ENCODE measurements at places on chromosomes 12 and 14. TPM values are rescaled to one million over a fixed set of nuclear protein-coding genes. Genes with fewer than 3 reads are reported as not detected.

DNA sequence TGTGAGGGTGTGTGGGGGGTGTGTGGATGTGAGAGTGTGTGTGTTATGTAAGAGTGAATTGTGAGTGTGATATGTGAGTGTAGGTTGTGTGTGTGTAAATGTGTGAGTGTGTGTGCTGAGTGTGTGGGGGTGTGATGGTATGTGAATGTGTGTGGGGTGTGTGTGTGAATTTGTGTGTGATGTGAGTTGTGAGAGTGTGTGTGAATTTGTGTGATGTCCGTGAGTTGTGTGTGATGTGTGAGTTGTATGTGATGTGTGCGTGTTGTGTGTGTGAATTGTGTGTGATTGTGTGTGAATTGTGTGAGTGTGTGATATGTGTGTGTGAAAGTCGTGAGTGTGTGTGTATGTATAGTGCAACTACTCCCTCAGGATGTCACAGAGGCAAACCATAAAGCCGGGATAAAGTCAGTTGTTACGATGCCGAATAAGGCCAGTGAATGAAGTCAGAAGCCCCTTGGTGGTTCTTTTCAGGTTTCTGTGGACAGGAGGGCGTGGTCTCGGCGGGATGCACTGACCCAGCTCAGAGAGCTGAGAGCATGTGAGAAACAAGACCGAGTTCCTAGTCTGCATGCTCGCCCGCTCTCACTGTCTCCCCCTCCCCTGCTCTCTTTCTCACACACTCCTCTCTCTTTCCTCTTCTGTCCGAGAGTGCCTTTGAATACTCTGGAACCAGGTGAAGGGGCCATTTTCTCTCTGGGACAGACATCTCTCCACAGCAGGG lies 71.8 kb upstream of the MAX start:
- no peak for DNase-seq

GRCh38 chr12:69919495-69919894 lies 94.5 kb downstream of the MYRFL start:
- DNase-seq, result no peak

GRCh38 chr12:127282786-127283565 lies 984.0 kb upstream of the TMEM132C start:
- DNase-seq, result no peak

GRCh38 chr12:46296822-46297221 lies 28.0 kb upstream of the SLC38A1 start:
- DNase-seq, result no peak

GRCh38 chr12:14946861-14947260 lies 8.5 kb upstream of the ERP27 start:
- no peak for DNase-seq

DNA sequence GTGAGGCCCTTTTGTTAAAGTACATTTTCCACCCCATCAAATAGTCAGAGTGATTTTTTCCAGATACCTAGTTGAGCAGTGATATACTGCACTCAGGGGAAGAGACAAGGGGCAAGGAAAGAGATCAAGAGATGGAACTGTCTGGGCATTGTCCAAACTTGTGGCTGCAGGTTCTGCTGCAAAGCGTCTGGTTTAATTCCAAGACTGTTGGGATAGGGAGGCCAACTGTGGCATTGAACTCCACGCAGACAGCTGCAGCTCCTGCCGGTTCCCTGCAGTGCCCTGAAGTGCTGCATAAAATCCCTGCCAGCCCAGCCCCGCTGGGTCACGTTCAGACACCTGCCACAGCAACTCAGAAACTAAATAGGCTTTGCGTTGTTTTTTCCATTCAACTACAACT lies 30.5 kb downstream of the RPH3A start:
- no peak for DNase-seq

- DNase-seq, result no peak
These were observed 770.5 kb downstream of the MED13L start for GRCh38 chr12:115506822-115507559.

- DNase-seq, result no peak
These were observed 172.2 kb downstream of the PTPRO start for GRCh38 chr12:15494329-15495046.

LRCOL1 gene
- not detected for total RNA-seq

TMCC3 gene
- 0.19 TPM for total RNA-seq

NID2 gene
- total RNA-seq, result not detected

PRKD1 gene
- total RNA-seq, result not detected
